ENCODE measurements at places on chromosomes 2 and 18.
A peak's percentile ranks its signal among the peaks of the same experiment; 100 is the strongest.

DNA sequence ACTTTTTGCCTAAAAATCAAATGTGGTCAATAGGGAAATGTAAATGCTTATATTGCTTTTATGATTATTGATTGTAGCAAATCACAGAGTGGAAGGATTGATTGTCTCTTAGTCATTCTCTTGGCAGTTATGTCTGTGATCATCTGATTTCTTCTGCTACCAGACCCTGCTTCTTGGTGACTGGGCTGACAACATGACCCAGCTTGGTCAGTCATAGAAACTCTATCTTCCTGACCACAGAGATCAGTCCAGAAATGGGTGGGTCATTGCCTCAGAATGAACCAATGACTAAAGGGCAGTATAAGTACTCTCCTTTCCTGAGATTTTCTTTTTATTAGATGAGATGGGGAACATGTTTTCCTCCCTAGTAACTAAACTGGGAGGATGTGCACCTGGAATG is 87.6 kb downstream of the MAIP1 start:
- no peak for DNase-seq

GRCh38 chr2:121071034-121071504 is 213.9 kb downstream of the TFCP2L1 start:
- DNase-seq = no peak

DNA sequence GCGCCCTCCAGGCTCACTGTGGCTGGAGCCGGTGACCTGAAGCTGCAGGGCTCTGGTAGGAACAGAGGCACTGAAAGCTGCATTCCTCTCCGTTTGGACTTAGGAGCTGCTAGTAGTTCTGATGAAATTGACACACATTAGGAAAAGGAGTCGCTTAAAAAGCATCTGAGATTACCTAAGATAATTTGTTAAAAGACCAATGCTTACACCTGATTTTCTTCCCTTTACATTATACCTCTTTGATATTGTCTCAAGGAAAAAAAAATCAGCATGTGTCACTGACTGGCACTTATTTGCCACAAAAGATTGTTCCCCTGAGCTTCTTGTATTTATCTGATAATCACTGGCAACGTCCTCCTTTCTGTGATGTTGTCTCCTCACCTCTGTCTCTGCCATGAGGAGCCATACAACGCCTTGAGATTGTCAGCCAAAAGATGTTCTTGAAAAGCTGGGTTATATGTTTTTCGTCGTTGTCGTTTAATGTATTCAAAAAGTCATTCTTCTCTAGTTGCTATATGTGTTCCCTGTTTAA is 618 bp upstream of the CHN1 start:
- DNase-seq = no peak

DNA sequence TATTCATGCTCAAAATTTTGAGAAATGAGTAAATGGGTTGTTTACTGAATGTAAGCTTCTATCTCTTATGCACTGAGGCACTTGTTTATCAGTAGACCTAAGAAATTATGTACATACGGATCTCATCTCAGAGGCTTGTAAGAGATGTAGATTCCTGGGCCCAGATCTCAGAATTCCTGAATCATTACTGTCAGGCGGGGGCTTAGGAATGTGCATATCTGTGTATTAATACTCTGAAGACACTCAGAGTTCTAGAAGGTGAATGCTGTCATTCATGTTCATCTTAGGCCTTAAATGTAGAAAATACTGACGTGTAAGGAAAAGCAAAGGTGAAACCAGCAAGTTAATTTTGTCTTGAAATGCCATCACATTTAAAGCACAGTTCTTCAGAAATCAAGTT is 169.6 kb downstream of the FMNL2 start:
- DNase-seq = peak; percentile 35

Measured in foreskin keratinocyte (primary cell).